ENCODE measurements at places on chromosomes 2 and 18.
A peak's percentile ranks its signal among the peaks of the same experiment; 100 is the strongest.

DNA sequence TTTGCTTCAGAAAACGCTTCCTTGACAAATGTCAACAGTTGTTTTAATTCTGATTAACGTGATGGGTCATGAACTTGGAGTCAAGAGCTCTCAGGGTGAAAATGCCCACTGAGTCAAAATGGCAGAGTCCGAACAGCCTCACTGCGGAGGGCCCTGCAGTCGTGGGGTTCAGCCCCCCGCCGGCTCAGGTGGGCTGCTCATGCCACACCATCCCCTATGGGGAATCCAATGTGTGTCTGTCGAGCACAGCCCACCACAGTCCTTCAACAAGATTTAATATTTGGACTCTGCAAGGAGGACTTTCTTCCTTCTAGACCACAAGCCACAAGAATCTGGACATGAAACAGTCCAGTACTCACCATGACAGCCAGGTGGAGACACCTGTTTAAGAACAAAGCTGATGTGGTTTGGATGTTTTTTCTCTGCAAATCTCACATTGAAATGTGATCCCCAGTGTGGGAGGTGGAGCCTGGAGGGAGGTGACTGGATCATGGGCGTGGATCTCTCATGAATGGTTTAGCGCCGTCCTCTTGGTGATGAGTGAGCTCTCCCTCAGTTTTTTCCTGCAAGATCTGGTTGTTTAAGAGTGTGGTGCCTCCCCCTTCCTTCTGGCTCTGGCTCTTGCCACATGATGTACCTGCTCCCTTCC lies 201.0 kb downstream of the NDUFA10 start:
- DNase-seq: no peak

- DNase-seq: no peak
Observed at GRCh38 chr2:110909501-110909900, 177.1 kb downstream of the ACOXL start.

- DNase-seq: no peak
Observed at GRCh38 chr2:100852999-100853908, 33.3 kb downstream of the NPAS2 start.

GRCh38 chr18:13054336-13054735 lies 63.2 kb downstream of the CEP192 start:
- no peak for DNase-seq

DNA sequence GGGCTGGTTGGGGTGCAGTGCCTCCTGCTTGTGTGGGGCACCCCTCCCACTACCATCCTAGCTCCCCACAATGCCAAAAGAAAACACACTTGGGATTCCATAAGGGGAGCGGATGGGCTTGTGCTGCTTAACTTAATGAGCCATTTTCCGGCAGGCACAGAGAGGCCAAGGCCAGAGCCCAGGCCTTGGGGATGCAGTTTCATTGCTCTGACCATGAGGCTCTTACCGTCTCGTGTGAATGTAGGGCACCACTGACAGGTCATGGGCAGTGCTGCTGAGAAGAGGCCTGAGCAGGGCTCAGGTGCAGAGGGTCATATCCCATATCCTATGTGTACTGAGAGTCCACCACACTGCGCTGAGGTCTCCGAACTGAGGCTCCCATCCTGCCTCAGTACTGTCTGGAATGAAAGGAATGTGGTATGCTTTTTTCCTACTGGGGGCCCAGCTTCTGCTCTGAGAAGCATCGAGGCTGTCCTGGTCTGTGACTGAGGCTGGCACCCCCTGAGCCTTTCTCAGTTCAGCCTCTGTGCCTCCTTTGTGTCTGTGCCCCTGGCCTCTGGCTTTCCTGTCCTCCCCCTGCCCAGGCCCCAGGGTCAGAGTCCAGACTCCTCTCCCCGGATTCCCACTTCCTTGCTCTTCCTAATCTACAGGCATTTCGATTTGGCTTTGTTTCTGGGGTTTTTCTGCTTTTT lies 45.2 kb upstream of the MAPRE3 start:
- DNase-seq: no peak

- no peak for DNase-seq
Observed at GRCh38 chr2:151119374-151119773, 142.3 kb downstream of the RBM43 start.

GRCh38 chr2:65367524-65367923 lies 64.9 kb downstream of the SPRED2 start:
- peak; percentile 78 for DNase-seq

DNA sequence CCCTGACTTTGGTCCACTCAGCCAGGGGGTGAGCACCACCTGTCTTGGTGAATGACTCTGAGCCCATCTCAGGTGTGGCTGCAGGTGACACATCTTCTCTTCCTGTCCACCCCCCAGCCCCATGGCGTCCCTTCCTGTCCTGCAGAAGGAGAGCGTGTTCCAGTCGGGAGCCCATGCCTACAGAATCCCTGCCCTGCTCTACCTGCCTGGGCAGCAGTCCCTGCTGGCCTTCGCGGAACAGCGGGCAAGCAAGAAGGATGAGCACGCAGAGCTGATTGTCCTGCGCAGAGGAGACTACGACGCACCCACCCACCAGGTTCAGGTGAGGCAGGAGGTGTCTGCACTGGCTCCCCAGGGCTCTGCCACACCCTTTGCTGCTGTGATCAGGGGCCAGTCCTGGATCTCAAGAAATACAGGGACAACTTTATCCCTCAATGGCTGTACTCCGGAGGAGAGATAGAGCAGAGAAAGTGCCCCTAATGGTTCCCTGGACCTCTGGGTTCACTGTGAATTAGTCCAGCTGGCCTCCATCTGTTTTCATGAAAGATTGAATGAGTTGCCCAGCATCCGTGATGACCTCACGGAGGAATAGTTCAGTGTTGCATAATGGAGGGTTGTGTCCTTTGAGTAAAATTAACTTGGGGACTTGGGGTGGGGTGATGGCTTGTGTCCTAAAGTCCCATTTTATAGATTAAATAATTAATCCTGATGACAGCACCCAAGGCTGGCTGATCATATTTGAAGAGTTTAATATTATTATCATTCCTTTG lies at the start of gene NEU2:
Gene NEU2, plus strand, starts transcription at position 122 of the 770 bp plus-strand sequence. Its CDS starts 0 bp downstream, at position 122.
- no peak for DNase-seq

- no peak for DNase-seq
Observed at GRCh38 chr18:9608728-9609127, 5.6 kb downstream of the PPP4R1 start.

DNA sequence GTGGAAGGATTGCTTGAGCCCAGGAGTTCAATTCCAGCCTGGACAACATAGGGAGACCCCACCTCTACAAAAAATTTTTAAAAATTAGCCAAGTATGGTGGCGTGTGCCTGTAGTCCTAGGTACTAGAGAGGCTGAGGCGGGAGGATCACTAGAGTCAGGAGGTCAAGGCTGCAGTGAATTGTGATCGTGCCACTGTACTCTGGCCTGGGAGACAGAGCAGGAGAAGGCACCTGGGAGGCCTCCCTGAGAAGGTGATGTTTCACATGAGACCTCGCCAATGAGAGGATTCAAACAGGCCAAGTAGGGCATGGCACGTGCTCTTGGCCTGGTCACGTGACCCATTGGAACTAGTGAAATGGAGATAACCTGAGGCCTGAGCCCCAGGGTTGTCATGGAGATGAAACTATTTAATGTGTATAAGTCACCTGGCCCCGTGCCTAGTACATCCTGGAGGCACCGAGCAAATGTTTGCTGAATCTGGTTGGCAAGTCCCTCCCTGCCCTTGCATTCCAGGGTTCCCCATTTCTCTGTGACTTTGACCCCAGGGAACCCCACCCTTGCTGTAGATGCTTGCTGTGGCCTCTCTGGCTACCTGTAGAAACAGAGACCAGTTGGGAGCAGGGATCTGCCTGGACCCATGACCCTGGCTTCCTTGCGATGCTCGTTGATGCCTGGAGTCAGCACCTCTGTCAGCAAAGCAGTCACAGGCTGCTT lies 26.1 kb upstream of the ROCK2 start:
- no peak for DNase-seq

GRCh38 chr2:14364471-14364870 lies 268.0 kb upstream of the LRATD1 start:
- no peak for DNase-seq

- DNase-seq: no peak
Observed at GRCh38 chr2:170165129-170165528, 12.8 kb upstream of the MYO3B start.

All from suppressor macrophage treated with lipopolysaccharide for 4 hours (primary cell).